ENCODE measurements at places on chromosomes 3 and 15.

GRCh38 chr3:31382856-31383255 lies 149.9 kb upstream of the STT3B start:
- no peak for DNase-seq

- DNase-seq: no peak
These were observed 86.2 kb downstream of the RFTN1 start for GRCh38 chr3:16427103-16427965.

- DNase-seq: no peak
These were observed 472.0 kb downstream of the ZPLD1 start for GRCh38 chr3:102906818-102907217.

DNA sequence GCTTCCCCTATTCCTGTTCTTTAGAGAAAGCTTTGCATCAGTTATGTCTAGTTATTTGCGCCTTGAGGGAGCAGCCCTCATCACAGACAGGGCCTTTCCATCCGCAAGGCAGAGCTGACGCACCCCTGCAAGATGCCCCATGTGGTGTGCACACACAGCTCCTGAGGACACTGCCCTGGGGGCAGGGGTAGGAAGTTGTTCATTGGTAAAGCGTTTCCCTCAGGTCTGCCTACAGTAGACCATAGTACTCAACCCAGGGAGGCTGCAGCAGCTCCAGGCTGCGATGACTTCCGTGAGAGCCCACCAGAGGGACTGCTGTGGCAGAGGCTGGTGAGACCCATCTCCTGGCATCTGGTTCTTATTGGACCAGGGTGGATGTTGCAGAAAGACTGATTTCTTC lies 55.1 kb upstream of the PLXNA1 start:
- no peak for DNase-seq

- no peak for DNase-seq
These were observed 27.1 kb upstream of the SKIL start for GRCh38 chr3:170330366-170330765.

GRCh38 chr15:22229990-22230819 lies 149.9 kb downstream of the OR4M2 start:
- DNase-seq: no peak

DNA sequence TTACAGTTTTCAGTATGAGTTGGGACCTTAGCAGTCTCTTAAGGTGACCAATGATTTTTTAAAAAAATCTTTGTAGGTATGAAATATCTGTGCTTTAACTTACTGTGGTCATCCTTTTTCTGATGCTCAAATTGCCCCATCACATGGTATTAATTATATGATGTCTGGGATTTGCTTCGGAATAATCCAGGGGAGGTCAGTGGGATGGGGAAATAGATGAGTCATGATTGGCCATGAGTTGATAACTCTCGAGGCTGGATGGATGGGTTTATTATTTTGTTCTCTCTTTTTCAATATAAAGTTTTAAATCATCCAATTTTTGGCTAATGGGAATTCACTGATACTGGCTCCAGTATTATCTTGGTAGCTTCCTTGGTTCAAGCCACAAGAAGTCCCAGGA lies 370.3 kb upstream of the TPM1 start:
- no peak for DNase-seq

GRCh38 chr3:157300094-157300493 lies 136.6 kb upstream of the PTX3 start:
- no peak for DNase-seq

GRCh38 chr3:132284781-132285619 lies 32.2 kb upstream of the ACP3 start:
- DNase-seq: no peak

- DNase-seq: no peak
These were observed 88.2 kb upstream of the PROK2 start for GRCh38 chr3:71873093-71873611.

DNA sequence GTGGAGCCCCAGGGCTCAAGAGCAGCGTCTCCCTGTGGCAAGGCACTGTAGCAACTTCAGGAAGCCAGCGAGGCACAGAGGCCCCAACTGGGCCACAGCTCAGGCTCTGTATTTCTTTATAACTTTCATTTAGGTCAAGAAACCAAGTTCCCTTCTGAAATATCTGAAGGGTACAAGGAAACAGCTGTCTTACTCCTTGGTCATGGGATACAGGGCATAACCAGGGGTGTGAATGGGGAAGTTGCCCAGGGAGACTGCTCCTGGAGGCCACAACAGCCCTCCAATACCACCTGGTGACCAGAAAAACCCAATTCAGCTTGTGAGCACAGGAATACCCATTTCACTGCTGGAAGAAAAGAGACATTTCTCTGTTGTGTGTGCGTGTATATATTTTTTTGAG lies 13.3 kb upstream of the SPTBN5 start:
- DNase-seq: no peak

- DNase-seq: no peak
These were observed 38.4 kb upstream of the SLC6A6 start for GRCh38 chr3:14363991-14364390.
